ENCODE measurements at places on chromosomes 3 and 15.

- DNase-seq, result no peak
Observed at GRCh38 chr3:98731720-98732285, 31.3 kb upstream of the ST3GAL6 start.

GRCh38 chr3:37862219-37862902 lies 681 bp downstream of the CTDSPL start:
- DNase-seq, result peak; percentile 44

GRCh38 chr3:29430558-29430971 lies 149.7 kb downstream of the RBMS3 start:
- peak; percentile 58 for DNase-seq

DNA sequence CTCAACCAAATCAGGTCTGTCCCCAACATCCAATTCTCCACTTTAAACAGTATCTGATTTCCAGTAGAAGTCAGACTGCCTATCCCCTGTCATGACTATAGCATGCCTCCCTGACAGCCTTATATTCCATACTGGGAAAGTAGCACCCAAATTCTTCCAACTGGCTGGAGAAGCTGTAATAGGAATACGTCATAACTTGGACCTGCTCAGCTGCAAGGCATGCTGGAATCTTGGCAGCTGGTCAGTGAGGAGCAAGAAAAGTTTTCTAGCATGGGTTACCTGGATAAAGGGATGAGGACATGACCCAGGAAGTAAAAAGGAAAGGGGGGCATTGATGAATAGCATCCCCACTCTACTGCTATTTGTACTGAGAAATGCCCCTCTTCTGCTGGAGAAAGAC lies 8.9 kb downstream of the SEMA5B start:
- peak; percentile 26 for DNase-seq

GRCh38 chr15:79310612-79310984 lies 314 bp upstream of the TMED3 start:
- no peak for DNase-seq

DNA sequence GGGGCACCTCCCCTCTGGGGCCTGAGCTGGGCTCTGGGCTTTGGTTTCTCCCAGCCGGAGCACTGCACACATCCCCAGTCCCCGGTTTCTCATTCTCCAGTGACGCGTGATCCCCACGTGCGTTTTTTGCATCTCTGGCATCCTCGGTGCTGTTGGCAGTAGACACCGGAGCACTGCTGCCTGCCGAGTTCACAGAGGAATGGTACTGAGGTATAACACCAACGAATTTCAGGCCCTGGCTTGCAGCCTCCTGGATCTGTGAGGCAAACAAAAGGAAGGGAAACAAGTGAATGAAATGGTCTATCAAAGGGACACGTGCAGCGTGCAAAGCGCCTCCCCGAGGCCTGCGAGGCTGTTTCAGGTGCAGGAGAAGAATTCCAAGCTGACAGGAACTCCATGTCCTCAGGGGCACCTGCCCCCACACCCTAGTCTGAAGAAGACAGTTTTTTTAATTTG lies 112.9 kb downstream of the OXNAD1 start:
- DNase-seq, result no peak

DNA sequence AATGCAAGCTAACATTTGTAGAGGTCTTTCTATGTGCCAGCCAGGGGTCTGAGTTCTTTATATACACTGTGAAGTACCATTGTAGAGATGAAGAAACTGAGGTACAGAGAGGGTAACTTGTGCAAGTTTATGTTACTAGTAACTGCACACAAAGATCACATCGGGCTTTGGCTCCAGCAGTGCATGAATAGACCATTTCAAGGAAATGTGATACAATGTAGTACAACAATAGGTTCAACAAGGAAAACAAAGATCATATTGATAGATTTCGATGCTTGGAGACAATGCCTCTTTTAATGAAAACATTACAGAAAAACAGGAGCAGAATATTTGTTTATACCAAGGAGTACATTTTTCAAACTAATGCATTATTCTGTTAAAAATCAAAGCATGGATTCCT lies 115.3 kb downstream of the POLR2M start:
- no peak for DNase-seq

DNA sequence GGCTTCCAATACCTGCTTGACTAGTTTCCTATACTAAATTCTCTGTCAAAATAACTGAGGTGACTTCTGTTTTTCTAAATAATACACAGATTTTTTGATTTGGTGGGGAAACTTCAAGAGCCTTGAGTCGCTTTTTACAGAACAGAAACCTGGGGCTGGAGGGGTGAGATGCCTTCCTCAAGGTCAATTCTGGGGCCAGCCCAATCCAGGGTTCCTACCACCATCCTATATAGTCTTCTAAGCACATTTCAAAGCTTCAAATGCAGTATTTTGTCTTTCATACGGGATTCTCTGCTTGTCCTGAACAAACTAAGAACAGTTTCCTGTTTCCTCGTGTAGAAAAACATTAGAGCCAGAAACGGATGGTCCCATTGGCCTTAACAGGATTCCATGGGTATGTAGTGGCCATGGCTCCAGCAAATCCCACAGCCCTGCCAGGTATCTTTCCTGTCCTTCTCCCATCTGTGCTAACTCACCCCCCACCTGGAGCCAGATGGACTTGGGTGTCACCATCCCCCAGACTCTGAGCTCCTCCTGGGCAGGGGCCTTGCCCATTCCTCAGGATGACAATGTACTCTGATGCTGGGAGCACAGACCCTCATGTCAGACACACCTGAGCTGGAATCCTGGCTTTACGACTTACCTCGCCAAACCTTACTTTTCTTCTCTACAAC lies 146.9 kb downstream of the KLF13 start:
- no peak for DNase-seq

DNA sequence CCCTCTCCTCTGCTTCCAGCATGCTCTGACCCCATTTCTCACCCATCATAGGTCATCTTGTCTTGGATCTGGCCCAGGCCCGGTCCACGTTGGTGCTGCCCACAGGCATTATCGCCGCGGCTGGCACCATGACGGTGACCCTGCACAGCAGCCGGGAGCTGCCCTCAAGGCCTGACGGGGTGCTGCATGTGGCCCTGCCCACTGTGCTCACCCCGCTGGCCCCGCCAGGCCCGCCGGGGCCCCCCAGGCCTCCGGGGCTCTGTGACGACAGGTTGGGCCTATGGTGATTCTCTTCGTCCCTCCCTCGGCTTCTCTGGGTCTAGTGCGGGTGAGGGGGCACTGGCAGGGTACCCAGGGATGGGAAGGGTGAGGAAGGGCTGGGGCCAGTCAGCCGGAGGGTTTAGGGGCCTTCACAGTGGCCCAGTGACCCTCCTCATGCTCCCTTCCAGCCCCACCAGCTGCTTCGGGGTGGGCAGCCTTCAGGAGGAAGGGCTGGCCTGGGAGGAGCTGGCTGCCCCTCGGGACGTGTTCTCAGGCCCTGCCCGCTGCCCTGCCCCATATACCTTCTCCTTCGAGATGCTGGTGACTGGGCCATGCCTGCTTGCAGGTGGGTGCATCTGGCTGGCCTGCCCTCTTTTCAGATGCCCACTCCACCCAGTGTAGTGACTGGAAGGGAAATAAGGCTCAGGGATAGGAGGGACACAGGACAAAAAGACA lies 3.9 kb downstream of the VWA5B2 start:
- DNase-seq, result no peak

DNA sequence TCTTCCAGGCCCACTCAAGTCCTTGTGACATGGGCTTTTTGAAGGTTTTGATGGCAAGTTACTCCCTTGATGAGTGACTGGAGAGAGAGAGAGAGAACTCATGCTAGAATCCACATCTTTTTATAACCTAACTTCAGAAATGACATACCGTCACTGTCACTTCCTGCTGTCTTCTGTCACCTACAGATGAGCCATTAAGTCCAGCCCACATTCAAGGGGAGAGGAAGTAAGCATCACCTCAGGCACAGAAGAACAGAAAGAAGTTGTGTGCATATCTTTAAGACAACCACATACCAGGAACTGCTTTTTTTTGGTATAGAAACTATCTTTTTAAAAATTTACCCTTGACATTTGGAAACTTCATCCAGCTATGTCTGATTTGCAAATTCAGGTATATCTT lies 16.6 kb upstream of the TXNRD3 start:
- DNase-seq, result no peak

DNA sequence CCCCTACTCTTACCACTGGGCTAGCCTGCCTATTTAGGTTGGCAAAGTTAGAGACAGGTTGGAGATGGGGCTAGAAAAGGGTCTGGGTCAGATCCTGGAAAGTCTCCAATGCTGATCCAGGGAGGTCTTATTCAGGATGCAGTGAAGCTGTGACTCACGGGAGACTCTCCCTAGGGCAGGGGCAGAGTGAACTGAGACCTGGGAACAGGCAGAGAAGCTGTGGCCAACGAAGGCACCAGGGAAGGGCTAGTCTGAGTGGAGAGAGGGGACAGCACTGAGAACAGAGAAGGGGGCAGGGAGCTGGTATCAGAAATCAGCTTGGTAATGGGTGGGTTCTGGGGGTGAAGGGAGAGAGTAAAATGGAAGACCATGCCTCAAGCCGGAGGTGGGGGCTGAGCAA lies 2.2 kb downstream of the LTF start:
- DNase-seq, result no peak

GRCh38 chr3:70038693-70039092 lies 39.2 kb downstream of the SAMMSON start:
- DNase-seq, result no peak

GRCh38 chr15:91252322-91252721 lies 152.3 kb downstream of the SV2B start:
- no peak for DNase-seq

- no peak for DNase-seq
Observed at GRCh38 chr15:80856809-80857377, 77.7 kb downstream of the CEMIP start.

Data from NCI-H226 (cell line).